ENCODE measurements at places on chromosomes 3 and 15.

DNA sequence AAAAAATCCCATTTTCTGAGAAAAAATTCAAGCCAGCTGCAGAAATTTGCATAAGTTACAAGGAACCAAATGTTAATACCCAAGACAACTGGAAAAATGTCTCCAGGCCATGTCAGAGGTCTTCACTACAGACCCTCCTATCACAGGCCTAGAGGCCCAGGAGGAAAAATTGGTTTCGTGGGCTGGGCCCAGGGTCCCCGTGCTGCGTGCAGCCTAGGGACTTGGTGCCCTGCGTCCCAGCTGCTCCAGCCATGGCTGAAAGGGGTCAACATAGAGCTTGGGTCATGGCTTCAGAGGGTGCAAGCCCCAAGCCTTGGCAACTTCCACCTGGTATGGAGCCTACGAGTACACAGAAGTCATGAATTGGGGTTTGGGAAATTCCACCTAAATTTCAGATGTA is 78.0 kb downstream of the MYH15 start:
- no peak for DNase-seq

- no peak for DNase-seq
Measured at GRCh38 chr3:118754406-118755252, 280.0 kb downstream of the IGSF11 start.

GRCh38 chr3:13268961-13269441 is 151.1 kb downstream of the NUP210 start:
- DNase-seq = no peak

DNA sequence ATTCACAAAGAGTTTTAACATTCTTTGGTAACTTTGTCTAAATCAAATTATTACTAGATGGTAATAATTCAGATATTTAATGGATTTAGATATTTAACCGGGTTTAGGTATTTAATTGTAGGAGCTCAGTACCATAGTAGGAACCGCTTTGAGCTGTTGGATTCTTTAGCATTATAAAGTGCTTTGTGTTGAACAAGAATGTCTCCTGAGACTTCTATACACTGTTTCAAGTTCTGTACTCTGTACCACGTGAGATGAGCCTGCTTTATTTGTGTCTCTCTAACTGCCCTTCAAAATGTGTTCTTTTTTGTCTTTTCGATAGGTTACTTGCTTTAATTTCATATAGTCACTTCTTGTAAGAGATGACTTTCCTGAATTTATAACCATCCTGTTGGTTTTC is 36.0 kb downstream of the ZFAND6 start:
- no peak for DNase-seq

DNA sequence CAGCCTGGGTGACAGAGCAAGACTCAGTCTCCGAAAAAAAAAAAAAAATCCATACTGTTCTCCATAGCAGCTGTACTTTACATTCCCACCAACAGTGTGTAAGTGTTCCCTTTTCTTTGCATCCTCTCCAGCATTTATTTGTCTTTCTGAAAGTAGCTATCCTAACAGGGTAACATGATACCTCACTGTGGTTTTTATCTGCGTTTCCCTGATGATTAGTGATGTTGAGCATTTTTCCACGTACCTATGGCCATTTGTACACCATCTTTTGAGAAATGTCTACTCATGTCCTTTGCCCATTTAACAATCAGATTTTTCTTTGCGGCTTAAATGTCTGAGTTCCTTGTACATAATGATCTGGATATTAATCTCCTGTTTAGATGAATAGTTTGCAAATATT is 119.3 kb downstream of the RFX7 start:
- DNase-seq = no peak

GRCh38 chr3:183410280-183410679 is 18.1 kb downstream of the MCF2L2 start:
- DNase-seq = no peak

DNA sequence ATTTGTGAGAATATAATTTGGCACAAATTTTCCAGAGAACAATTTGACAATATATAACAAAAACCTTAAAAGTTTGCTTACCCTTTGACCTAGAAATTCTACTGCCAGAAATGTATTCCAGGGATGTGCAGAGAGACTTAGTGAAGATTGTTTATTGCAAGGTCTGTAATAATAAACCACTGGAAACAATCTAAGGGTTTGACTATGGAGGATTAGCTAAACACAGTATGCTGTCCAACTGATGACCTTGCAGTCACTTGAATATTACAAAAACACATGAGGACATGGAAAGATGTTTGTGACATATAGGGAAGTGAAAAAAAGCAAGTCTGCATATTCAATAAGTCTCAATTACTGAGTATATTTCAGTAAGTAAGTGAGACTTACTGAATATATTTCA is 48.1 kb upstream of the CDV3 start:
- DNase-seq = no peak

- no peak for DNase-seq
Measured at GRCh38 chr3:30750967-30751366, 143.5 kb downstream of the GADL1 start.

GRCh38 chr3:50090984-50091383 is 2.3 kb downstream of the RBM5 start:
- no peak for DNase-seq

- no peak for DNase-seq
Measured at GRCh38 chr15:90419206-90419605, 31.2 kb downstream of the IQGAP1 start.

- no peak for DNase-seq
Measured at GRCh38 chr3:197183582-197183981, 114.8 kb downstream of the DLG1 start.

DNA sequence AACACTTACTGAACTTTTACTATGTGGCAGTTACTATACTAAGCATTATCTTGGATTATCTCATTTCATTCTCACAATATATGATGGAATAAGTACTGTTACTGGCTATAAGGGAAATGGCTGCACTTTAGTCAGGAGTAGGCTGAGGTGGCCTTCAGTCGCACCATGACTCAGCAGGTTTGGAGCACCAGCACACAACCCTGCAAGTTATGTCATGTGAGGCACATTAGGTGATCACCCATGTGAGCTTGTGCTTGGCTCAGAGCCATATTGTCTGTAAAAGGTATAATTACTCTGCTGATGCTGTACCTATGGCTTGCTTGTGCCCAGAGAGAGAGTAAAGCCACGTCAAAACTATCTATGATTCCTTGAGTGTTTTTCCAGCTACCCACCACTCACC is 54.1 kb upstream of the TIPARP start:
- DNase-seq = no peak

GRCh38 chr3:148455098-148455497 is 242.6 kb upstream of the AGTR1 start:
- DNase-seq = no peak

DNA sequence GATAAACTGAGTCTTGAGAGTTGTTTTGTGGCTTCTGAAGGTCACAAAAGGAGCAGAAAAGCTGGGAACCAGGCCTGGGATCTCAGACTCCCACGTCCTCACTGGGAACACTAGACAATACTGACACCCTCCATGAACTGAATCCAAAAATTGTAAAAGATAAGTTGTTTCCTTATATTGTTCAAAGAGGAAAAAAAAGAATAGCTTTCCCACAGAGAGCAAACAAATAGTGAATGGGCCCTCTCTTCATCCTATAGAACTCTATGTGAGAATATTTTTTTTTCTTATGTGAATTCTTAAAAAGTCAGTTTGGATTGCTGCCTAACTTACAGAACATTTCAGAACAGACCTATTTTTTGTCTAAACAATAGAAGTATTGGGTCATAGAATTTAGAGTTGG is 203.5 kb downstream of the MECOM start:
- no peak for DNase-seq

DNA sequence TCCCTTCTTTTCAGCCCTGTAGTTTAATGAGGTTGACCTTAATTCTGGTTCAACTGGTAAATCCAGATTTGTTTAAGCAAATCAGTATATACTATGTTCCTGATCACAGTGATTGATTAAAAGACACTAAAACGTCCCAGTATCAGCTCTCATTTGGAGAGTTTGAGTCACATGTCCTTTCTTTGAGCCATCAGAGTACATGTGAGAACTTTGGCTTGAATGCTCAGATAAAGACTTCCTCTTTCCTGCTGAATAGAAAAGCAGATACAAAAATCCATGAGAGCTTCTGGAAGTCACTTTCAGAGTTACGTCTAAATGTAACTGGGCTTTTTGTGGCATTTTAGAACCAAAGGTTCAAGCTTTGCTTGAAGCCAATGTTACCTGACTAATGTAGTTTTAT is 341.8 kb upstream of the SATB1 start:
- no peak for DNase-seq

DNA sequence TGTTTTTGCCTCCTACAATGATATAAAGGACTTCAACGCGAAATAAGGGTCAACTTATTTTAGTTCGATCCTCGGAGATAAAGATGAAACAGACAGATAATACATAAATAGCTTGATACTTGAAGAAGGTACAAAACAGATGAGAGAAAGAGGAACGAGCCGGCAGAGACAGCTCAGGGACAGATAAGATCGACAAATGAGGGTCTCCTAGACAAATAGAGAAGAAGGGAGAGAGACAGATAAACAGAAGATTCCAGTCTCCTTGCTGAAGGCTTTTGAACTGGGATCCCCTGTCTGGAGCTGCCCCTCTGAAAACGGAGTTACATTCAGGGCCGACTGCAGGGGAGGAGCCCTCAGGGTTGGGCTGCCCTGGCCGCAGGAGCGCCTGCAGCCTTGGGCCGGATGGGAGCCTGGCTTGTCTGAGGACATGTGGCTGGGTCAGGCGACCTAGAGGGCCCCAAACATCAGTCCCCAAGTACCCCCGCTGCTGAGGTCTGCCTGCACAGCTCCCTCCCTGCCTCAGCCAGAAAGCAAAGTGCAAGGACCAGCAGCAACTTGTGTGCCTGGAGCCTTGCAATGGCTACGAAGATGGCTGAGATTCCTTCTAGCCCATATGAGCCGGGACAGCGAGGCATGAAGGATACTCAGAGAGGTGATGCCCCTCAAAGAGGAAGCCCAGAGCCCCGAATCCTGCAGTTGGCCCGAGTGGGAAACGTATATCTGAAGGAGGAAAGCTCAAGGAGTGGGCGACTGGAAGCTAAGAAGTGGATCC is 926 bp upstream of the SKOR1 start:
- peak; percentile 27 for DNase-seq

DNA sequence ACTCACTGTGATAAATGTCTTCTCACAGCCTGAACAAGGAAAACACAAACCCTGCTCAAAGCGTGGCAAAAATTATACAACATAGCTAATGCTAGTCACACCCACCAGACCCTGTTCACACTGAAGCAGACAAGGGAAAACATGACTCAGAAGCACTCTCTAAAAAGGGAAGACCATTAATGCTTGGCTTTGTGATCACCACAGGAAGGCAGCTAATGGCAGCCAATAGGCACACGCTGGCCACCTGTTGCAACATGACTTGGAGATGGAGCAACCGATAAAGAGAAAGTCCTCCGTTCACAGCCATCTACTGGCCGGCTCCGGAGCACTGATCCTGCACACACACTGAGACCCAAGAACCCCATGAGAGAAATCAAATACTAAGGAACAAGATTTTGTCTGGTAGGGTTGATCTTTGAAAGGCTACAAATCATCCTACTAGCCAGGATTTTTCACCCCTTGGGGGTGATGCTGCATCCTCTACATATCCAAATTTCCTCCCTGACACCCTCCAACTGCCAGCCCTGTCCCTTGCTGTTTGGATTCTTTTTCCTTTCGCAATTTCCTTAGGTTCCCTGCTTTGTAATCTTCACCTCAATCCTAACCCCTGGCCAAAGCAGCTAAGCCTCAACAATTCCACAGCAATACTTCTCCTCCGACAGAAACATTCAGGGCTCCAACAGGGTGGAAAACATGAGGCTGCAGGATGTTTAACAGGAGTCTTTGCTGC is 3.2 kb downstream of the ZXDC start:
- no peak for DNase-seq

DNA sequence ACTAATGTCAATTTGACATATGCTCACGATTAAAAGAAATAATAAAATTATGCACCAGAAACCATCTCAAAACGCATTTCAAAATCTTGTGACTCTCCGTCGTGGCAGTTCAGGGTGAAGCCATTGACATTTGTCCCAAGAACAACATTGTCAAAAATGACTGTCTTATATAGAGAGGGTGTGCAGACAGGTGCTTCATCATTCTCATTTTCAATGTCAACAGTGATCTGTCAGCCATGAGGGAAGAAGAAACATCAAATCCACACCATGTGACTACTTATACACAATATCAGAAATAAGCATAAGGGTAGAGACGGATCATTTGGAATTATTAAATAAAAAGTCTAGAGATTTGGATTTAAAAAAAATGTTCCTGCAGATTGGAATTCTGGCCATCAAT is 65.1 kb upstream of the C3orf49 start:
- no peak for DNase-seq

- no peak for DNase-seq
Measured at GRCh38 chr3:119225121-119225520, 15.6 kb downstream of the B4GALT4 start.
